NCI-H1436 (cell line): ENCODE measurements at places on chromosomes 16 and 17.

DNA sequence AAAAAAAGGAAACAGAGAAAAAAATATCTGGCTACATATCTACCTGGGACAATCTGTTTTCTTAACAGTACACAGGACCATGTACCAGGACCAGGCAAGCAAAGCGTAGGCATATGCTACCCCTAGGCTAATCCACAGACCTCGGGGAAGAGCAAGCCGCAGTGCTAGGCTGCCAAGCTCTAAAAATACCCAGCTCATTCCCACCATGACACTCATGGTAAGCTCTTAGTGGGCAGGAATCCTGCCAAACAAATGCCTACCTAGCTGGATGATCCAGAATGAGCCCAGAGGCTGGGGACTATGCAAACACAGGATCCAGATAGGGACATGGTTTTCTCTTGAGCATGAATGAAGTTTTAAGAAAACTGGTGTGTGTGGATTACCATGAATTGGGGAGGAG lies 95.6 kb downstream of the GRIN2A start:
- DNase-seq = no peak

DNA sequence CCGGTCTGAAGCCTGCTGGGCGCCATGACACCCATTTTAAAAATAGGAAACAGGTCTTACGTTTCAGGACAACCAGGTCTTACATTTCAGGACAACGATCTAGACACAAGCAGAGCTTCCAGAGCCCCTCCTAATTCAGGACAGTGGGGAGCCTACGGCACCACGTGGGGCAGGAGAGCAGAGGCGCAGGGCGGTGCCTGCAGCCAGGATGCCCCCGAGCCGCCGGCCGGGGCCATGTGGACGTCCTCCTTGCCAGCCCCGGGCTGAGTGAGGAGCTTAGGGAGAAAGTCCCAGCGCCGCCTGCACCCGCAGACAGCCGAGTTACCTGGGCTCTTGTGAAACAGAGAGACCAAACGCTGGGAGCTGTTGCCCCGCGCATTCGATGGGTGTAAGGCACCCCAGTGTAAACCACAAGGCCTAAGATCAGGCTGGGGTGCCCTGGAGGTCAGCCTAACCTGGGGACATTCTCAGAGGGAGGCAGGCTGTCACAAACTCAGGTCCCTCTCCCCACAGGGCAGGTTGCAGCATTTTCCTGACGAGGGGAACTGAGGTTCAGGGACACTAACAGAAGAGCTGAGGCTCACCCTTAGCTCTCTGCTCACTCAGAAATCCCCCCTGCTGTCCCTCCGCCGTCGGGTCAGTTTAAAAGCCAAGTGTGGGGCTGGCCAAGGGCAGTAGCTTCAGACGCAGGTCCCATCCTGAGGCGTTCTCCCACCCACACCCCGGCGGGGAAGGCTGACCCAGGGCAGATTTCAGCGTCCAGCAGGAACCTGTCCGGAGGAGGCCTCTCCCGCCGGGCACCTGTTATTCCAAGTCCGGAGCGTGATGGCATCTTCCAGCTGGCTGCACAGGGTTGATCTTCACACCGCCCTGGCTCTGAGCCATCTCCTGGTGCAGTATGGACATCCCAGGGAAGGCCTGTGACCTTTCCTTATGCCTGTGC lies 1.8 kb upstream of the NOTUM start:
- DNase-seq = no peak

- DNase-seq = no peak
These were observed 174.0 kb downstream of the IRX3 start for GRCh38 chr16:54112451-54113206.

- no peak for DNase-seq
These were observed 20.1 kb downstream of the NDEL1 start for GRCh38 chr17:8455665-8456209.

GRCh38 chr16:49615576-49615975 lies 240.3 kb downstream of the ZNF423 start:
- DNase-seq = no peak

- DNase-seq = no peak
These were observed 16.1 kb downstream of the MGRN1 start for GRCh38 chr16:4640572-4641305.

DNA sequence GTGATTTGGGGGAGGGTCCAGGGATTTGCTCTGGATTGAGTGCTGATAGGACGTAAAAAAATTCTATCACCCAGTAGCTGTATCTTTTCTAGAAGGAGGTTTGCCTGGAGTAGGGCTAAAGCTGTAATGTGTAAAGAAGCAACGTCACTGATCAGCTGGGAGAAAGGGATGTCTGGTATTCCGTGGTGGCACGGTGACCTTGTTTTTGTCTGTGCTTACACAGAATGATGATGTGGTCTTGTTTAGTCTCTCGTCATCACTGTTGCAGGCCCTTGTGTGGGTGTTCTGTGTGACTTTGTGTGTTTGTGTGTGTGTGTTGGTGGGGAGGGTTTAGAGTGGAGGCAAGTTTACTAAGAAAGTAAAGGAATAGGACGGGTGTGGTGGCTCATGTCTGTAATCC lies 22.5 kb upstream of the ARHGAP17 start:
- DNase-seq = no peak

GRCh38 chr17:77465358-77466041 lies 324.7 kb downstream of the SEC14L1 start:
- DNase-seq = no peak

DNA sequence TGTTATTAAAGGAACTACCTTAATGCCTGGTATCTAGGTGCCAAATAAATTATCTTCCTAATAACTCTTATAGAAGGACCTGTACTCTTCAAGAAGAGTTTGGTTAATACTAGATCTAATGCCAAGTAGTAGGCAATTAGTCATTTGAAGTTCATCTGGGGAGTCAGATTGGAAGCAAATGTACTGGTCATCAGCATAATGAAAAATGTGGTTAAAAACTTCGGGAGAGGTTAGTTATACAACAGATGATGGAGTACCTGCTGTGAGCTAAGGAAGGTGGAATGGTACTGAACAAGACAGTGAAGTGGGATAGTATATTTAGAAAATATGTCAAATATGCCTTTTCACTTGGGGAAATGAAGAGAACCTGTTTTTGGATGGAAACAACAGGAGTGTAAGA lies 49.2 kb downstream of the TNRC6A start:
- DNase-seq = no peak

- no peak for DNase-seq
These were observed 1.9 kb downstream of the SLC39A11 start for GRCh38 chr17:73090396-73091202.

- peak; percentile 33 for DNase-seq
These were observed 52.8 kb downstream of the TOX3 start for GRCh38 chr16:52494145-52494544.

DNA sequence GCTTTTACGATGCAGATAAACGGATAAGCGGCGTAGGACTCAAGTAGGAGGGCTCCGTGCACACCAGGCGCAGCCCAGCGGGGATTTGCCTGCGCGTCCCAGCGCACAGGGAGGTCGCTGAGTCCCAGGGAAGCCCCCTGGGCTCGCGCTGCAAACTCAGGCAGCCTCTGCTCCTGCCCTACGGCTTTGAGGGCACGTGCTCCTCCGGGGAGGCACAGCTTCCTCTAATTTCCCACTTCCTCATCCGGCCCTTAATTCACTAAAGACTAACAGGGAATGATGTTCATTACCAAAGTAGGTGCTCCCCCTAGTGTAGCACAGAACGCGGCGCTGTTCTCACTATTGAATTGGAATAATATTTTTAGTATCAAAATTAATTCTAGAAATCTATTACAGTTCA lies 825.4 kb downstream of the KCNJ18 start:
- no peak for DNase-seq

- DNase-seq = peak; percentile 73
These were observed 19.4 kb downstream of the CEP295NL start for GRCh38 chr17:78883533-78884131.

GRCh38 chr16:75204410-75204758 lies 2.6 kb downstream of the CTRB2 start:
- no peak for DNase-seq

GRCh38 chr16:23327836-23328235 lies 25.7 kb downstream of the SCNN1B start:
- no peak for DNase-seq

DNA sequence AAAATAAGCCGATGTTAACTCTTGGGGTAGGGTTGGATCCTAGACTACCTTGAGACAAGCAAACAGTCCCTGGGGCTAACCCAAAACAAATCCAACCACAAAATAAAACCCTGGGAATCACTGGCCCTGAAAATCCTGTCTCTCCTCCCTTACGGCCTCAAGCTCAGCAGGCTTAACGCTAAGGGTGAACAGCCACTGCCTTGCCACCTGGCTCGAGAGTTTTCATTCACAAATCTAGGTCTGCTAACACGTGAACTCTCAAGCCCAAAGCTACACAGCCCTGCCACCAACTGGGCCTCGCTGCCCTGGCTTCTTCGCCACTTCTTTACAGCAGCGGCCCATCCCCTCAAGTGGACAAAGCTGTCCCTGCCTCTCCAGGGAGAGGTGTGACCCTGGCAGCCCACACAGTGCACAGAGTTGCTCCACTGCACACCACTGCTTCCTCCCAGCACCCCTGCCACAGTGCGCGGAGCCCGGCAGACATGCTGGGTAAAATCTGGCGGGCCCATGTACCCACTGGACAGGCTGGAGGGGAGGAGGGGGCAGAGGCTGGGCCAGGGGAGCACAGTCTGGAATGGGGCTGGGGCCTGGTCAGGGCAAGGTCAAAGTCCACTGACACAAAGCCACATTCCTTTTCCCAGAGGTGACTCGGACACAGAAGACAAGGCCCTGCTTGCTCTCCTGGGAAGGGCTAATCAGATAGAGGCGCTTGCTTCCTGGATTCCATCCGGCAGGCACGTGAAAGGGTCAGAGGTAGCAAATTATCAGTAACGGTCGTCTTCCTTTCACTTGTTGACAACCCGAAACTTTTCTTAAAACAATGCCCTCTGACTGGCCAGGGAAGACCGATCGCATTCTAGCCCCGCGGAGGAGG lies 996 bp downstream of the PCYT2 start:
- no peak for DNase-seq

DNA sequence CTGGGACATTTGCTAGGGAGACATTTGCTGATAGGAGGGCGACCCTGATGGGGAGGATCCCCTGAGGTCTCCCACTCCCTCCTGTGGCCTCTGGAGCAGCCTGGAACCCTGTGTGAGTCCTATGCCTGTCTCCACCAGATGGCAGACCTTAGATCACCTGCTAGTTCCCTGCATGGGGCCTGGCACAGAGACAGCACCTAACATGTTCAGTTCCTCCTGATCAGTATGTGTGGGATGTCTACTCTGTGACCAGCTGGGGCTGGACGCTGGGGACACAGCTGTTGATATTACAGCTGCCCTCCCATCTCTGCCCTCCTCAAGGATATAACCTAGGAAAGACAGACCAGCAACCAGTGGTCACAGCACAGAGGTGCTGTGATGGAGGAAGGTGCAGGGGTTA lies 1.1 kb upstream of the ADCY7 start:
- no peak for DNase-seq

DNA sequence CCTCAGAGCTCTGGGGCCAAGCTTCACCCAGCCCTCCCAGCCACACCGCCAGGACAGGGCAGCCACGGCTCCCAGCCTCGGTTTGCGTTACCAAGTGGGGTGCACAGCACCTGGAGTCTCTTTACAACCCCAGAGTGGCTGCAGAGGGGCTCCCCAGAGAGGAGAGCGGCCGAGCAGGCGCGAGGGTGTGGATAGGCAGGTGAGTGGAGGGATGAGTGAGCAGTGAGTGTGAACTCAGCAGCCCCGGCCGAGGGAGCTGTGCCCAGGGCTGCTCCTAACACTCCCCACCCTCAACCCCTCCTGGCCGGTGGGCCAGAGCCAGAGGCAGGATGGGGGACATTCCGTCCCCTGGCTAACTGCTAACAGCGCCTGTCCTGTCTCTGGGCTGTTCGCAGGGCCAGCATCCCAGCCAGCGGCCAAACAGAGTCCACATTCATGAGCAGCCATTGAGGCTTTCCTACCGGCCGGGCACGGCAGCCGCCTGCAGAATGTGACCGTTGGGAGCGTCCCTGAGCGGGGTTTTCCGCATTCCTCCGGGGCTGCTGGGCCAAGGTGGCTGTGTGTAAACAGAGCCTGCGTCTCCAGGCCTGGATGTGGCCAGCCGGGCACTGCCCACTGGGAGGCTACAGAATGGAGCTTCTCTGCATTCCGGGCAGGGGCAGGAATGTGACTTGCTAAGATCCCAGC lies 5.3 kb downstream of the ZNF469 start:
- no peak for DNase-seq

GRCh38 chr16:83248735-83249463 lies 558.9 kb upstream of the HSBP1 start:
- DNase-seq = no peak

DNA sequence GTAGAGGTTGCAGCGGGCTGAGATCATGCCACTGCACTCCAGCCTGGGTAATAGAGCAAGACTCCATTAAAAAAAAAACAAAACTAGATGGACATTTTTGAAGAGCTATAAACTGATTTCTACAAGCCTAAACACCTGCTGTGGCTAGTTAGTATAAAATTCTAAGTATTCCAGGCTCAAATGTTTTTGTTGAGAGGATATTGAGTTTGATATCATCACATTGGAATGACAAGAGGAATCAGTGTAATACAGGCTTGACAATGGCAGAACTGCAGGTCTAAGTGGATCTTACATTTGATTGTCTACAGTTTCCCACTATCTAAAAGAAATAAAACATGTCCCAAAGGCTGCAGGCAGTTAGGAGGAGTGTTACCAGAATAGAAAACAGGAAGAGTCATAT lies 23.9 kb upstream of the DLX3 start:
- DNase-seq = no peak

DNA sequence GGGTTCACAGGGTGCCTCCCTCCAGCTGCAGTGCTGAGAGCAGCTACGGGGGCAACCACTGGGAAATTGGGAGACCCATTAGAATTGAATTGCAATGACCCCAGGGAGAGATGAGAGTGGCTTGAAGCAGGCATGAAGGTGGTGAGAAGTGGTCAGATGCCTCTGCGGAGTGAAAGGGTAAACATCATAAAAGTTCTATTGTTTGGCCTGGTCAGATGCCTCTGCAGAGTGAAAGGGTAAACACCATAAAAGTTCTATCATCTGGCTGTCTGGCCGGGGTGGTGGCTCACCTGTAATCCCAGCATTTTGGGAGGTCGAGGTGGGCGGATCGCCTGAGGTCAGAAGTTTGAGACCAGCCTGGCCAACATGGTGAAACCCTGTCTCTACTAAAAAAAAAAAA lies 53.5 kb downstream of the TNFRSF13B start:
- no peak for DNase-seq

GRCh38 chr17:14458724-14459123 lies 157.8 kb downstream of the HS3ST3B1 start:
- no peak for DNase-seq

GRCh38 chr16:57644383-57645014 lies 16.1 kb downstream of the ADGRG1 start:
- DNase-seq = no peak

DNA sequence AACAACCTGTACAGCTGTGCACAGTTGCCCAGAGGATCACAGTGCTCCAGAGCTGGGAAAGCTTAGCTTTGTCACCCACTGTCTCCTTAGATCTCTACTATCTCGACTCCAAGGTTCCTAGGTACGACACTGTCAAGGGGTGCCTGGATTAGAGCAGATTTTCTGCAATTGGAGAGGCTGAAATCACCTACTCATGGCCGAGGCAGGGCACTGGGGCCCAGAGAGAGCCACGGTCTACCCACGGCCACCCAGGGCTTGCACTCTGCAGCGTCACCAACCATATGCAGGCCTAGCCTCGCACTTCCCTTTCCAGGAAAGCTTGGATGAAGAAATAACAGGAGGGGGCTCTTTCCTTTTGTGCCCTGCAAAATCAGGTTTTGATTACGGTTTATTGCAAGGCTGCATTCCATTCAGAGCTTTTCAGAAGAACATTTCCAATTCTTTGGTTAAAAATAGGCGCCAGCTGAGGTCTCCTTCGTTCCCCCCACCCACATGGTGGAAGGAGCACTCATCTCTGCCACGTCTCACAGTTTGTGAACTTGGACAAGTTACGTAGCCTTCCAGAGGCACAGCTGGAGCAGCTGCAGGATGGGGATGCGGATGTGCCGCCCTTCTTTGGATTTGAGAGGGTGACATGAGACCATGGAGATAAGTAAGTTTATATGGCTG lies 80.0 kb downstream of the IRX5 start:
- DNase-seq = no peak
